ENCODE measurements at places on chromosomes 4 and X. TPM values are rescaled to one million over a fixed set of nuclear protein-coding genes. Genes with fewer than 3 reads are reported as not detected.

DNA sequence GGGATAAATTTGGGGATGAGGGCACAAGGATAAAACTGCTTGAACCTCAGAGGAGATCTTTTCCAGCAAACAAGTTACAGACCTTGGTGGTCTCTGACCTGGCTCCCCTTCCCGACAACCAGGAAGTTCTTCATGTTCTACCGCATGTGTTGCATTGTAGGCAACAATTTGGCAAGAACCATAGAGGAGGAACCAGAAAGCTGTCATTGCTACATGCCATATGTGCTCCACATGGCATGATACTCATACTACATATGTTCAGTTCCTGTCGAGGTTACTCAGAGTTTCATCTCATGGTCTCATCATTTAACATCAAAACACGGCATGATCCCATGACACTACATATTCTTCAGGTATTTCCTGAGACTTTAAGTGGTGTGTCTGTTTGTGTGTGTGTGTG is 235.9 kb downstream of the OR13H1 start:
- no peaks in the 10 kb centered on the region for H3K27me3 ChIP-seq
- no peak overlapping the region for H3K4me3 ChIP-seq
- H3K4me1 ChIP-seq = no peaks in the 10 kb centered on the region
- DNase-seq = no peak
- H3K36me3 ChIP-seq = peaks cover 2% of the 10 kb centered on the region

GRCh38 chr4:53541577-53542206 is 49.6 kb downstream of the LNX1 start:
- no peak overlapping the region for H3K27ac ChIP-seq
- no peaks in the 10 kb centered on the region for H3K36me3 ChIP-seq
- peaks cover 3% of the 10 kb centered on the region for H3K27me3 ChIP-seq
- DNase-seq = no peak
- no peaks in the 10 kb centered on the region for H3K4me1 ChIP-seq

The ASMT gene
- total RNA-seq = not detected

DNA sequence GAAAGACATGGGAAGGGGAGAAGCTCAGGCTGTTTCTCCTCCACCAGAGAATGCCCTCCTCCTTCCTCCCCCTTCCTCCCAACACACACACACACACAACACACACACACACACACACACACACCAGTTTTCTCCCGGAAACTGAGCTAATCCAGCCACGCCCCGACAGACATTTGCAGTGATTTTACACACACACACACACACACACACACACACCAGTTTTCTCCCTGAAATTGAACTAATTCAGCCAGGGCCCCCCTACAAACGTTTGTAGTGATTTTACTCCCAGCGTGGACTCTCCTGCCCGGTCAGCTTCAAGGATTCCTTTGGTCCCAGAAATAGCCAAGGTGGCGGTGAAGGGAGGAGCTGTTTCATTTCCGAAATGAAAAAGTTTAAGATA is 32.9 kb upstream of the STX18 start:
- H3K4me1 ChIP-seq = peaks cover 4% of the 10 kb centered on the region
- DNase-seq = peak; percentile 23
- peaks cover 3% of the 10 kb centered on the region for H3K27me3 ChIP-seq
- H3K27ac ChIP-seq = no peak overlapping the region
- H3K36me3 ChIP-seq = no peaks in the 10 kb centered on the region
- H3K4me3 ChIP-seq = peak overlapping the region; percentile 63

DNA sequence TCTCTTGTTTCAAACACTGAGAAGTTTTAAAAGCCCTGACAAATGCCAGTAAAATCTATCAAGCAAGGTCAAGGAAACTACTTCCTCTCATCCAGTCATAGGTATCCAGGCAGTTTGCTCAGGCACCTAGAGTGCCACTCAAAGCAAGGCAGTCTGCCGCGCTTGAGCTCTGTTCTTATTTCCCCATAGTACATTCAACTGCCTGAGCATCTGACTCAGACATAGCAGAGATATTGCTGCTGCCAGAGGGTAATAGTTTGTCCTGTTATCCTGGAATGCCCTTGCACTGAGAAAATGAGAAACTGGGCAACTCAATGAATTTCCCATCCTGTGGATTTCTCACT is 16.1 kb upstream of the ATP8A1 start:
- peaks cover 61% of the 10 kb centered on the region for H3K4me1 ChIP-seq
- H3K27me3 ChIP-seq = no peaks in the 10 kb centered on the region
- H3K27ac ChIP-seq = peak overlapping the region; percentile 97

DNA sequence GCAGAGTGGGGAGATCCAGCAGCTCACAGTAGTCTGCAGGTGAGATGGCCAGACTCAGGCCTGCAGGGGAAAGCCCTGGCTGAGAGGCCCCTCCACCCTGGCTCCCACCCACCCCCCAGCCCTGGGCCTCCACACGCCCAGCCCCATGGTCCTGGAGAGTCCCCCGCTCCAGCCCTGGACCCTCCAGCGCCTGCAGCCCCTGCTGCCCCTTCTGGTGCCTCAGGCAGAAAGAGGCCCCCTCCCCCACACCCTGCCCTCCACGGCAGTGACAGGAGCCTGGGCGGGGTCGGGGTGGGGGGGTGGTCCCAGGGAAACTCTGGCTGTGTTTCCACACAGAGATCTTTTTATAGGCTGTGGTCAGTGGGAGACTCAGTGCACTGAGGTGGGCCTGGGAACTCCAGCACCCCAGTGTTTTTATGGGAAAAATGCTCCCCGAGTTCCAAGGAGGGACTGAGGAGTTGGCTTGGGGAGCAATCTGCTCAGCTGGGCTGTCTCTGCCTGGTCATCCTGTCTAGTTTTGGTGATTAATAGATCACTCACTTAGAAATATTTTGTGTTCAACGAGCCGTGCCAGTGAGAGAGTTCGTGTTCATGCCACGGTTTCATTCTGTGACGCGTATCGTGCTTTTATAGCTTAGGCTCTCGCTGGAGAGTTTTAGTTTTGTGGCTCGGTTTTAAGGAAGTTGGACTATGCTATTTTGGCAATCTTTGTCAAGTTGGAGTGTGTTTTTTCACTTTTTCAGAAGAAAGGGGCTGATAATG is 53.1 kb upstream of the HGFAC start:
- H3K4me1 ChIP-seq = peaks cover 12% of the 10 kb centered on the region
- H3K36me3 ChIP-seq = no peaks in the 10 kb centered on the region
- peaks cover 3% of the 10 kb centered on the region for H3K27me3 ChIP-seq
- DNase-seq = no peak
- H3K27ac ChIP-seq = no peak overlapping the region

DNA sequence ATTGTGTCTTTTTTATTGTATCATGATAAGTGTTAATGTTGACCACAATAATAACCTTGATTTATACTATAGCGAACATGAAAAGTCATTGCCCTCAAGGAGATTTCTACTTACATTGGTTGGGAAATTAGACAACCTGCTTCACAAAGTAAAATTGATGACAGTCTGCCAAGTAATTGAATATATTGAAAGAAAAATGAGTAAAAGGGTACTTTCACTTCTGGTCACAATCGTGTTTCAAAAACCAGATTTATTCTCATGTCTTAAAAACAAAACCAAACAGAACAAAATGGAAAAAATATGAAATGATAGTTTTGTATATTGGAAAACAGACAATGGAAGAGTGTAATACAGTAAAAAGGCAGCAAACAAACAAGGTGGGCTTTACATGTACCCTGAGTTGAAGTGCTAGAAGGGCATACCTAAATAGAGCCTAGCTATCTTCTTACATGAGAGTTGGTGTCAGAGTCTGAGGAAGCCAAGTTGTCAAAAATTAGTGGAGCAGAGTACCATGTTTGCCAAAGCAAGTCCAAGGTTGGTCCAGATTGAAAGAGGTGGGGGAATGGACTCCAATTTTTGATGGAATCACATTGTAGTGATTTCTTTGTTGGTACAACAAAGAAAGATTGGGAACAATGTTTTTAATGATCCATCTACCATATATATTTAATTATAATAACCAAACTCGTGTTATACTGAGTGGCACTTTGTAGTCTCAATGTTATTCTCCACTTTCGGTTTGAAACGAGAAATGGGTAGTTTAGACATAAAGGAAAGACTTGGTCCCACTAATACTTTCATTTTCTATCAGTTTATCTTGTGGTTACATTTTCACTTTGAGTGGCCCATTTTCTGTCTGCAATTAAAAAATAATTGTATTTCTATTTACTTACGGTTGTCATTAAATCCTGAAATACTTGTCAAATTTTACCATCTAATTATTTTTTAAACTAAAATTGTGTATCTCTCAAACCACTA is 775.6 kb downstream of the STIM2 start:
- DNase-seq = no peak
- H3K36me3 ChIP-seq = no peaks in the 10 kb centered on the region
- no peak overlapping the region for H3K4me3 ChIP-seq
- H3K27me3 ChIP-seq = no peaks in the 10 kb centered on the region
- no peaks in the 10 kb centered on the region for H3K4me1 ChIP-seq

The FGG gene
- total RNA-seq = not detected

DNA sequence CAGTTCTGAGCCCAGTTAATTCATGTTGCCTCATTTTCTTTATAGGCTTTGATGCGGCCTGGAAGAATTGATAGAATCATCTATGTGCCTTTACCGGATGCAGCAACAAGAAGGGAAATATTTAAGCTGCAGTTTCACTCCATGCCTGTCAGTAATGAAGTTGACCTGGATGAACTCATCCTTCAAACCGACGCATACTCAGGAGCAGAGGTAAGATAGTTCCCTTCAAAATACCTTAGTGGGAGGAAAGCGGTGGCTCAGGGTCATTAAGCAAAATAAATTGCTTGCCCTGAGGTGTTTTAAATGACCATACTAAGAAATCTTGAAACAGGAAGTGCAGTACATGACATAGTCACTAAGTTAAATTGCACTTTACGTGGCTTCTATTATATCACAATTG is 140.6 kb upstream of the SPRY1 start:
- DNase-seq = no peak
- H3K4me1 ChIP-seq = peaks cover 2% of the 10 kb centered on the region
- H3K27ac ChIP-seq = peak overlapping the region; percentile 34
- peaks cover 8% of the 10 kb centered on the region for H3K36me3 ChIP-seq
- no peak overlapping the region for H3K4me3 ChIP-seq
- no peaks in the 10 kb centered on the region for H3K27me3 ChIP-seq

The DYNLT3 gene
- total RNA-seq = 16.1 TPM

The ZC4H2 gene
- 18.7 TPM for total RNA-seq

Data from activated CD8-positive, alpha-beta T cell treated with anti-CD3 and anti-CD28 coated beads, Interleukin-2, amount 10 ng/mL, durations not matched to agents 7 days and 5 days (primary cell).